ENCODE measurements at places on chromosomes 13 and 19.

DNA sequence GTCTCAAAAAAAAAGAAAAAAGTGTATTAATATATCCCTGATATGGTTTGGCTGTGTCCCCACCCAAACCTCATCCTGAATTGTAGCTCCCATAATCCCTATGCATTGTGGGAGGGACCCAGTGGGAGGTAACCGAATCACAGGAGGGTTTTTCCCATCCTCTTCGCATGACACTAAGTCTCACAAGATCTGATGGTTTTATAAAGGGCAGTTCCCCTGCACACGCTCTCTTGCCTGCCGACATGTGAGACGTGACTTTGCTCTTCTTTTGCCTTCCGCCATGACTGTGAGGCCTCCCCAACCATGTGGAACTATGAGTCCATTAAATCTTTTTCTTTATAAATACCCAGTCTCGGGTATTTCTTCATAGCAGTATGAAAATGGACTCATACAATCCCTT, 17.7 kb downstream of the STK24 start:
- DNase-seq: no peak

DNA sequence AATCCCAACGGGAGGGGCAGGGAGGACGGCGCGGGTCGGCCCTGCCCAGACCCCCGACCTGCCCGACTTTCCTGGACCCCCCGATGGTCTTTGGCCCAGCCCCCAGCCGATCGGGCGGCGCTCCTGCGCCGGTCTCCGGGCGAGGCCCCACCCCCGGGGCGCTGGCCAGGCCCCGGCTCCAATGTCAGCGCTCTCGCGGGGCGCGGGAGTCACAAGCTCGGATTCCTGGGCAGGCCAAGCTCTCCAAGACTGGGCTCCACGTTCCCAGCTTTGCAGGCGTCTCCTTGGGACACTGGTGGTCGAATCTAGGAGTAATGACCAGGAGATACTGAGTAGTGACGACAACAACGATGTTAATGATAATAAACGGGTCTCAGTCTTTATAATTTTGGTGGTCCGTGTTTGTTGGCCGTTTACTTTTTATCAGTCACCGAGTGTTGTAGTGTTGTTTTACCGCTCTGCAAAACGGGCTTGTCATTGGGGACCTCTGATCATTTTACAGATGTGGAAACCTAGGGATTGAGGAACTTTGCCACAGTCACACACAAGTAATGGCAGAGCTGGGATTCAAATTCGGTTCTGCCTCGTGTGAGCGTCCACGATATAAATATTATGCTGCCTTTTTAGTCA, 545 bp downstream of the RAD23A start:
- peak; percentile 38 for DNase-seq

DNA sequence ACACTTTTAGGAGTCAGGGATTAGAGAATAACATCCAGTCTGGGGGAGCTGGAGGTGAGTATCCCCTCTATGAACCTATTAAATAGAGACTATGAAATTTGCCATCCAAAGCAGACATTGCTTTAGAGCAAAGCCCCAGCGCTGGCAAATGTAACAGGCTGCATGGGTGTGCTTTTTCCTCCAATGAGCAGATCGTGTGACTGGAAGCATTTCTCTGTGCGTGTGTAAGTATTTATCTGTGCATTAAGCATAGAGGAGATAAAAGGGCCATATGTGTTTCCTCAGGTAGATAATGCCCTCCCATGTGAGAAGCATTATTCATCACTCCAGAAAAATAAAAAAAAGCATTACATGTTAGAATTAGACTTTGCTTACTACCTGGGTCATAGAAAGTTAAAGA, 924 bp downstream of the TNFSF13B start:
- no peak for DNase-seq

GRCh38 chr13:78649997-78650716, 8.8 kb downstream of the OBI1 start:
- DNase-seq: no peak

- DNase-seq: no peak
These were observed 77.5 kb upstream of the PEG3 start for GRCh38 chr19:56917998-56918397.

DNA sequence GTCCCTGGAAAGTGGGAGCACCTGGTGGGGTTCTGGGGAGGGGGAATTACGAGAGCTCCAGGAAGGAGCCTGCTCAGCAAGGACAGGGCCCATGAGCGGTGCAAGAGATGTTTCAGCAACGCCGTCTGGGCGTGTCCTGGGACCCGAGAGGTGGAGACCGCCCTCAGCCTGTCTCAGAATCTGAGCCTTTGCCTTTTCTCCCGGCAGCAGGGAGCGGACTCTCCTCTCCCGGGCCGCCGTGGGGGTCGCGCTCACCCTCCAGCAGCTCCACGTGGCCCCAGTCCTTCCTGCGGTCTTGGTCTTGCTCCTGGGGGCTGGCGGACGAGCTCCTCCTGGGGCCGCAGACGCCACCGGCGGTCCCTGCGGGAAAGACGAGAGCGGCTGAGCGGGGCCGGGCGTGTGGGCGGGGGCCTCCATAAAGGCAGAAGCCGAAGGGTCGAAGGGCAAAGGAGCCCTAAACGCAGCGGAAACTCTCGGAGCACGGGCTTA, 714 bp downstream of the POLRMT start:
- no peak for DNase-seq

DNA sequence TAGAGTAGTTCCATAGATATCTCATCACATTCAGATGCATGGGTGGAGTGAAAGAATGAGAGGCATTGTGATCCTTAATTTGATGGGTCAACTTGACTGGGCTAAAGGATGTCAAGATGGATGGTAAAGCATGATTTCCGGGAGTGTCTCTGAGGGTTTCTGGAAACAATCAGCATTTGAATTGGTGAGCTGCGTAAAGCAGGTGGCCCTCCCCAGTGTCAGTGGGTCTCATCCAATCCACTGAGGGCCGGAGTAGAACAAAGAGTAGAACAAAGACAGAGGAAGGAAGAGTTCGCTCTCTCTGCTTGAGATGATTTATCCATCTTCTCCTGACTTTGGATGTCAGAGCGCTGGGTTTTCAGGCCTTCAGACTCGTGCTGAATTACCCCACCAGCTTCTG, 43.1 kb downstream of the SERP2 start:
- no peak for DNase-seq

Measured in NCI-H2227 treated with DMSO at 0.1 percent for 48 hours (cell line).